Ascending aorta (tissue), 2 donors: ENCODE measurements at places on chromosomes 4 and X.
A peak's percentile ranks its signal among the peaks of the same experiment; 100 is the strongest.

DNA sequence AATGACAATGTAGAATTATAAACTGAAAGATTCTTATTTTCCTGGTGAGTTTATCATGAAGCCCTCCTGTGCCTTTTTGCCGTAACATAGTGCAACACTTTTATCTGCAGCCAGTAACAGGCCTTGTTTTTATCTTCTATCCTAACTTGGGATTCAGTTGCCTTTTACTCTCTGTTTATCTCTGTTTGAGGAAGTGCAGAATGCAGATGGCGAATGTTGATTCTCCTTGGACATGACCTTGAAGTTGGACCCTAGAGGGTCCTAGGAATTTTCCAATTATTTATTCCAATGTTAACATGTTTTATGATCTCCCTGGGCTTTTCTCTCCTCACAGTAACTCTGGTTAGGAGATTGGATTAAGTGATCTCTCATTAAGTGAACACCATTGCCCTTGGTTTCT, 165.0 kb downstream of the FMR1NB start:
- DNase-seq = no peak
- H3K36me3 ChIP-seq = no peaks in the 10 kb centered on the region
- no peaks in the 10 kb centered on the region for H3K27me3 ChIP-seq
- H3K4me3 ChIP-seq = no peak overlapping the region

- DNase-seq = no peak
- H3K4me1 ChIP-seq = peaks cover 19% of the 10 kb centered on the region
- H3K27me3 ChIP-seq = no peaks in the 10 kb centered on the region
- H3K4me3 ChIP-seq = no peak overlapping the region
Observed at GRCh38 chr4:169231647-169232262, 39.0 kb downstream of the SH3RF1 start.

DNA sequence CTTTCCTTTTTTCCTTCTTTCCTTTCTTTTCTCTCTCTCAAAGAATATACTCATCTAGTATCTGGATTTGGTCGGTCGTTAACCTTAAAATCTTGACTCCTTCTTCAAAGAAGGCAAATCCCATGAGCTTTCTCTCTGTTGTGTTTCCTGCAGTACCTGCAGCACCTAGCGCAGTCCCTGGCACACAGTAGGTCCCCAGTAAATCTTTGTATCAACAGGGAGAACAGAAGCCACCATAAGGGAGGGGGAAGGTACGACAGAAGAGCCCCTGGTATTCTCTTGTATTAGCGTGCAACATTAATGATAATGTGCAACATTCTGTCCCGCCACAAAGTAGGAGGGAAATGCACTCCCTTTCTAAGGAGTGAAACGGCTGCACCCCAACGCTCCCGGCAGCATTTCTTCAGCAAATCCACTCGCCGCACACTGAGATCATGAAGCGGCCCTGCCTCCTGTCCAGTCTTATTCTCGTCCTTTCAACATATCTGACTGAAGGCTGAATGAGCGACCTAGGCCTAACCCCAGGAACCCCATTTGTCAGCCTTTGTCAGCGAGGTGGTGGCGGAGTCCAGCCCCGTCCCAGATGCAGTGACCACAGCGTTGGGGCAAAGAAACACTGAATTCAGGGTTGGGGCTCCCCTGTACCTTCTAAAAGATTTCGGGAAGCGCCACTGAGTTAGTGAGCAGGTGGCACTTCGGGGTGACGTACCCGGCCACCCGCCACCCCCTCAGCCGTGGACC, 133.7 kb downstream of the AMELX start:
- H3K36me3 ChIP-seq = no peaks in the 10 kb centered on the region
- H3K27ac ChIP-seq = peak overlapping the region; percentile 82
- no peak for DNase-seq
- H3K27me3 ChIP-seq = no peaks in the 10 kb centered on the region

GRCh38 chr4:22739968-22740367, 47.2 kb downstream of the GBA3 start:
- no peaks in the 10 kb centered on the region for H3K27me3 ChIP-seq
- H3K4me1 ChIP-seq = no peaks in the 10 kb centered on the region
- no peak for DNase-seq
- H3K27ac ChIP-seq = no peak overlapping the region
- no peak overlapping the region for H3K4me3 ChIP-seq

DNA sequence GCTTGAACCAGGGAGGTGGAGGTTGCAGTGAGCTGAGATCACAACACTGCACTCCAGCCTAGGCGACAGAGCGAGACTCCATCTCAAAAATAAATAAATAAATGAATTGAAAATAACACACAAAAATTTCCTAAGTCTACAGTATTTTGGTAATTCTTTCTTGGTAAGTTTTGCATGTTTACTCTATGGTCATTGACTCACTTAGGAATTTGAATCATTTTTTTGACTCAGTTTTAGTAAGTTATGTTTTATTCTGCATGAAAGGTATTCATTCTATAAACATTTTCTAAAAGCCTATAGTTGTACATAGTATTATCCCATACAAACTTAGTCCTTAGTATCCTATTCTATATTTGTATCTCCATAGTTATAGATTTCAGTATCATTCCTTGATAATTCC, 772.9 kb upstream of the SLIT2 start:
- no peak overlapping the region for H3K27ac ChIP-seq
- H3K4me1 ChIP-seq = no peaks in the 10 kb centered on the region
- H3K27me3 ChIP-seq = no peaks in the 10 kb centered on the region
- no peaks in the 10 kb centered on the region for H3K36me3 ChIP-seq
